ENCODE measurements at places on chromosomes 7 and 10. TPM values are rescaled to one million over a fixed set of nuclear protein-coding genes. Genes with fewer than 3 reads are reported as not detected.

- H3K27me3 ChIP-seq: no peaks in the 10 kb centered on the region
- H3K4me3 ChIP-seq: peak overlapping the region; percentile 81
- peak; percentile 96 for DNase-seq
- peak overlapping the region; percentile 90 for H3K27ac ChIP-seq
Observed at GRCh38 chr7:154928136-154929005, 74.6 kb downstream of the PAXIP1 start.

DNA sequence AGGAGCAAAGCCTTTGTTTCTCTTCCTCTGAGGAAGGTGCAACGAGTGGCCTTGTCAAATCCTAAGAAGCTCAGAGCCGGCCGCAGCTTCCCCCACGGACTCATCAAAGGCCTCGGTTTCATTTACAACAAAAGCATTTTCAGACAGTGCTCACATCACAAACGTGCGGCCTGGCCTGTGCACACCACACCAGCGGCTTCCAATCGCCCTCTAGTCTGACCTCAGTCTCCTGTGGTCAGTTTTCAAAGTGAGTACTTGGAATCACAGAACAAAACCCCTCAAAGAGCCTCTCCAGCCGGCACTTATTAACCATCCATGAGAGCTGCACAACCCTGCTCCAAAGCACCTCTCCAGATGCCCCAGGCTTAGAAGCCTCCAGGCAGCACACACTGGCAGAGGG lies 3.3 kb downstream of the RADIL start:
- no peak overlapping the region for H3K27ac ChIP-seq
- no peak overlapping the region for H3K4me3 ChIP-seq
- no peaks in the 10 kb centered on the region for H3K4me1 ChIP-seq
- no peak for DNase-seq
- no peaks in the 10 kb centered on the region for H3K27me3 ChIP-seq

GRCh38 chr7:24422441-24423010 lies 138.5 kb downstream of the NPY start:
- H3K36me3 ChIP-seq: no peaks in the 10 kb centered on the region
- no peak overlapping the region for H3K4me3 ChIP-seq
- DNase-seq: no peak
- H3K27me3 ChIP-seq: no peaks in the 10 kb centered on the region
- H3K27ac ChIP-seq: no peak overlapping the region

DNA sequence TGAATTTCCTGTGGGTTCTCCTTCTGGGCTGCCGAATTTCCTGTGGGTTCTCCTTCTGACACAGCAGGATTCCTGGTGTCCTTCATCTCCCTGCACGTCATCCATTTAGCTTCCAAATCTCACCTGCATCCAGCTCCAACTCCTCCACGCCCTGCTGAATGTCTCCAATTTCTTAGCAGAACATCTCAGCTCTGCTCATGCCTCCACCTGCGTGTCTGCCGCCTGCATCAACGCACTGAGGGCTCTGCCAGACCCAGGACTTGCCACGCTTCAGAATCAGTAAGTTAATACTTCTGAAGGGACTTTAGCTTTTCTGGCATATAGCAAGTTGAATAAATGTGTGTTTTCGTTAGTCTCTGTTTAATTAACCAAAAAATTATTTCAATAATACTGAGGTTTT lies 31.1 kb upstream of the VIPR2 start:
- no peak overlapping the region for H3K4me3 ChIP-seq
- no peaks in the 10 kb centered on the region for H3K27me3 ChIP-seq
- peaks cover 19% of the 10 kb centered on the region for H3K4me1 ChIP-seq
- no peak for DNase-seq

DNA sequence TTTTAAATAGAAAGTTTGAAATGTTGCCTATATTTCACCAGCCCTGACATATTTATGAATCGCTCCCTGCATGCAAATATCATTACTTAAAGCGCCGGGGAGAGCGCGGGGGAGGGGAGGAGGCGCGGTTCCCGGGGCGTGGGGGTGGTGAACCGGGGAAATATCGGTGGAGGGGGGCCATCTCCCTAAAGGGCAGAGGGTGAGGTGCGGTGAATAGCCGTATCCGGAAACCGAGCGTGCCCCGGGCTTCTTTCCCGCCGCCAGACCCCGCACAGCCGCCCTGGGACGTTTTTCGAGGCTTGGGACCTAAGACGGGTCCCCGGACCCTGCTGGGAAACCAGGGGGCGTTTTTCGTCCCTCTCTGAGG lies 6.9 kb upstream of the ZNF503 start:
- H3K4me1 ChIP-seq: peaks cover 11% of the 10 kb centered on the region
- no peaks in the 10 kb centered on the region for H3K27me3 ChIP-seq
- H3K27ac ChIP-seq: no peak overlapping the region
- peak overlapping the region; percentile 46 for H3K4me3 ChIP-seq
- DNase-seq: no peak

ATAD1 gene
- total RNA-seq: 52.0 TPM

Measured in naive thymus-derived CD4-positive, alpha-beta T cell (primary cell).